ENCODE measurements at places on chromosomes 12 and 14.

- DNase-seq, result no peak
Observed at GRCh38 chr12:58995666-58996363, 75.5 kb upstream of the LRIG3 start.

GRCh38 chr12:132318618-132319033 lies 10.8 kb downstream of the GALNT9 start:
- DNase-seq, result no peak

- DNase-seq, result peak; percentile 88
Observed at GRCh38 chr12:124457287-124458219, 109.9 kb downstream of the NCOR2 start.

DNA sequence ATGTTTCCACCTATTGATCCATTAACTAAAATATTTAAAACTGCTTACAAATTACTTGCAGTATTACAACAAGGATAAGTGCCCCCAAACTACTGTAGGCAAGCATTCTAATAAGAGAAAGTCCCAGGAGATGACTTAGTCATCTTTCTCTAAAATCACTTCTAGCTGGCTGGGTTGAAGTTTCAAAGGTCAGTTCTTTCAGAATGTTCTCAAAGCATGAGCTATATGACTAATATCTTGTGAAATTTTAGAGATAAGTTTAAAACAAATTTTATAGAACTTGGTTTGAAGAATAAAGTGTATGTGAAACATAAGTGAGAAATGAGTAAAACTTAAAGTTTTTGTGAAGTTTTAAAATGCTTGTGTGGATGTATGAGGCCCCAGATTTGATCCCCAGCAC lies 24.3 kb upstream of the OR6J1 start:
- DNase-seq, result no peak

- peak; percentile 52 for DNase-seq
Observed at GRCh38 chr12:124006085-124006845, 33.2 kb downstream of the ZNF664 start.

GRCh38 chr12:78881685-78882084 lies 17.1 kb downstream of the SYT1 start:
- no peak for DNase-seq

GRCh38 chr12:115035535-115036107 lies 351.6 kb upstream of the TBX3 start:
- peak; percentile 8 for DNase-seq

Data from Ammon's horn (tissue), 1 donor.